ENCODE measurements at places on chromosomes 11 and 22.

DNA sequence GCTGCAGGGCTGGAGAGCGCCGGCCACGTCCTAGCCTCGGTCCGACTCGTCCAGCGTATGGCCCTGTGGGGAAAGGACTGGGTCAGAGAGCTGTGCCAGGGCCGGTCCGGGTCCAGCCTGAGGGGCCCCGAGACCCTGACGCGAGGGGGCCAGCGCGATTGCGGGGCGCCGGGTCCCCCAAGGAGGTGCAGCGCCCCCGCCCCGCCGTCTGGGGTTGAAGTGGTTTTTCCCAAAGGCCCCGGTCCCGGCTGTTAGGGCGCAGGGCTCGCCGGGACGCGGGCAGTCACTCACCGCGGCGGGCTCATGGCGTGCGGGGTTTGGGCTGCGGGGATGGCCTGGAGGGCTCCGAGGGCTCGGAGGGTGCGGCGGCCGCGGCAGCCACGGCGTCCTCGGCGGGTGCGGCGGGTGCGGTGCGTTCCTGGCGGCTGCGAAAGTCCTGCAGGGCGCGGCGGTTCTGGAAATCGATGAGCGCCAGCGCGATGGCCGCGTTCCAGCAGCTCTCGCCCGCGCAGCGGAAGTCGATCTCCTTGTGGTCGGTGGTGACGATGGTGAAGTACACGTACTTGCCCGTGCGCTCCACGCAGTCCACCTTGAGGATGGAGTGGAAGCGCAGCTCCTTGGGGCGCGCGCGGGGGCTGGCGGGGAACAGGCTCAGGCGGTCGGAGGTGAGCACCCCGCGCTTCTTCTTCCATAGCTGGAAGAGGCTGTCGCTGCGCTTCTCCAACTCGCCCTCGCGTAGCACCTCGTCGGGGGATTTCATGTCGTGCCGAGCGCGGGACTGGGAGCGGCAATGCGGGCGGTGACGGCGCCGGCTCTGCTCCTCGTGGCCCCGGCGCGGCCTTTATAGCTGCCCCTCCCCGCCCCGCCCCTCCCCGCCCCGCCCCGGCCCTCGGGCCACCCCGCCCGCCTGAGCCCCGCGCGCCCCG is at the start of gene PHLDA2:
Gene PHLDA2, minus strand, starts transcription at position 816 of the 926 bp plus-strand sequence. Its CDS starts 56 bp downstream, at position 760.
- no peak for DNase-seq

DNA sequence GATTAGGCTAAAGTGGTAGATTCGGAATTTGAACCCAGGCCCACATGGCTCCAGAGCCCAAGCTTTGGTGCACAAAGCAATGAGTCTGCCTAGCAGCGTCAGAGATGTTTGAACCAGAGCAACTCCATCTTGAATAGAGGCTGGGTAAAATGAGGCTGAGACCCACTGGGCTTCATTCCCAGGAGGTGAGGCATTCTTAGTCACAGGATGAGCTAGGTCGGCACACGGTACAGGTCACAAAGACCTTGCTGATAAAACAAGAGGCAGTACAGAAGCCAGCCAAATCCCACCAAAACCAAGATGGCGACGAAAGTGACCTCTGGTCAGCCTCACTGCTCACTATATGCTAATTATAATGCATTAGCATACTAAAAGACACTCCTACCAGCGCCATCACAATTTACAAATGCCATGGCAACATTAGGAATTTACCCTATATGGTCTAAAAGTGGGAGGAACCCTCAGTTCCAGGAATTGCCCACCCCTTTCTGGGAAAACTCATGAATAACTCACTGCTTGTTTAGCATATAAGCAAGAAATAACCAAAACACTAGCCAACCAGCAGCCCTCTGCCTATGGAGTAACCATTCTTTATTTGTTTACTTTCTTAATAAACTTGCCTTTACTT is 40.3 kb upstream of the DAGLA start:
- DNase-seq: no peak

DNA sequence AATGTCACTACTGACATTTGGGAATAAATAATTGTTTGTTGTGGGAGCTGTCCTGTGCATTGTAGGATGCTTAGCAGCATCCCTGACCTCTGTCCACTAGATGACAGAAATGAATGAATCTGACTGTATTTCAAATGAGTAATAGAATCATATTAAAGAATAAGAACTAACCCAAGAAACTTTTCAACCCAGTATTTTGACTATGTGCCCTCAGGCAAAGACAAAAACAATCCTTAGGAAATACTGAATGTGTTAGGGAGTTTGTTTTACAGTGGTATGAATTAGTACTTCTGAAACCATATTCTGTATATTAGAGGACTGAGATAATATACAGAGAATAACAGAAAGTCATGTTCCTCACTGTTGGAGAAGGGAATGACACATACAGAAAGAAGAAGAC is 320.9 kb upstream of the PITPNB start:
- no peak for DNase-seq

DNA sequence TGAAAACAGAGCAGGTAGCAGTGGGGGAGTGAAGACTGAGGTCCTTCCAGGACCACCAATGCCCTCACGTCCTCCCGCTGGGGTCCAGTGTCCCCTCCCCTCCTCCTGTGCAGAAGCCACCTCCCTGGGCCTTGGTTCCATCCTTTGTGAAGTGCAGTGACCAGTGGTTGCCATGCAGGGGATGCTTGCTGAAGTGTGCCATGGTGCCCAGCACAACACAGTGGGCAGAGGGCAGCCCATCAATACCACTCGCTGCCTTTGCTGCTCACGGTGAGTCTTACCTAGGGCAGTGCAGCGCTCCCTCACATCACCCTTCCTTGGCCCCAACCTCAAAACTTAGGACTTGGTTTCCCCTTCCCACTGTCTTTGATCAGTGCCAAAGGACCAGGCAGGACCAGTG is 12.9 kb downstream of the MYEOV start:
- no peak for DNase-seq

DNA sequence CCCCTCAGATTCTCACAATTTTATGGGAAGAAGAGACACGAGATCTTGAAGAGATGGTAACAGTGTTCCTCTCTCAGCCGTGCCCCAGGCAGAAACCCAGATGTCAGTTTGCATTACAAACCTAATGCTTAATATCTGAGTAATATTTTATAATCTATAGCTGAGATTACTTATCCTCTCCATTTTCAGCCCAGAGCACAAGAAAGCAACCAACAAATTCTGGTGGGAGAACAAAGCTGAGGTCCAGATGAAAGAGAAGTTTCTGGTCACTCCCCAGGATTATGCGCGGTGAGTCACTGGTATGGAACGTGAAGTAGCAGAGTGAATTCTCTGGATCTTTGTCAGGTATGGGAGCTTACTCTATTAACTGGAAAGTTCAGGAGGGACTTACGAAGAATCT is 884 bp downstream of the CENATAC start:
- no peak for DNase-seq

GRCh38 chr22:49826603-49827270 is 936 bp downstream of the BRD1 start:
- no peak for DNase-seq

DNA sequence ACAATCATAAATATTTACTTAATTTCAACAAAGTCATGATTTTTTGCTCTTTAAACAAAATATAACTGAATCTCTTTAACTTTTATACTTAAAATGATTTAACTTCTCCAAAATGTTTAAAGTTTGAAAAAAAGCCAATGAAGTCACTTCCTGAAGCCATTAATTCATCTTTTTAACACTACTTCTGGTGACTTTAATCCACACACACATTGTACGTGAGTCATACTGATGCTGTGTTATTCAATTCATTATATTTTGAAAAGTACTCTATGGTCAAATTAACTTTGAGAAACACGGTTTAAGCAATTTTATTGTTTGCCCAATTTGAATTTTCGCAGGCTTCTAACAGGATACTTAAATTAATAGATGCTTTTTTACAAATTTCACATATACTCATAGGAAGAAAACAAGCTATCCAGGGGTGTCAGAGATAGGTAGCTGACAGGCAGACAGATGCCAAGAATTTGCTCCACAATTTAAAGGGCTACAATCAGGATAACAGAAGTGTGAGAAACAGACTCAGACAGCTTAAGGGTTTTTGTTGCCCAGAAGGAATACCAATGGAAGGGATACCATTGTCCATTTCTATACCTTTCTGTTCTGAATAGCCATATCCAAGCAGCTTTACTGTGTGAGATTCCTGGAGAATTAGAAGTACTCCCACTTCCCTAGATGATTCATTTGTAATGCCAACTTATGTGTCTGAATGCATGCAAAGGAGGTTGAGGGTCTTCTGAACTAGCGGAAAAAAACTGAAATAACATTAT is 118.4 kb downstream of the RBFOX2 start:
- no peak for DNase-seq

DNA sequence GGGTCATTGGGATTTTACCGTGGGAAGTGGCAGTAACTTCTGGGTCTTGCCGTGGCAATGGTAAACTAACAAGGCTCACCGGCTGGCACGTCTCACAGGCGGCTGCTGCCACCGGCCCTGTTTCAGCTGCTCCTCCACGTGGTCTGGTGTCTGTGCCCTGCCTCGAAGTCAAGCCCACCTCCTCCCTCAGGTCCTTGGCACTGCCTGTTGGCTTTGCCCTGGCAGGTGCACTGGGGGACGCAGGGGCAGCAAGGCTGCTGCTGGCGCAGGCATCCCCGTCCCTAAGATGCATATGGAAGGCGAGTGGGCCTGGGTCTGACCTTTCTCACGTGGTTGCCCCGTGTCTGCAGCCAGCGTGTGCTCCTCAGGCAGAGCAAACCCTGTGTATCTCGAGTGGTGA is 783.6 kb downstream of the BRD1 start:
- no peak for DNase-seq

GRCh38 chr11:110272919-110273318 is 23.5 kb downstream of the RDX start:
- no peak for DNase-seq

GRCh38 chr11:118117790-118118601 is 31.2 kb upstream of the SMIM35 start:
- DNase-seq: no peak

DNA sequence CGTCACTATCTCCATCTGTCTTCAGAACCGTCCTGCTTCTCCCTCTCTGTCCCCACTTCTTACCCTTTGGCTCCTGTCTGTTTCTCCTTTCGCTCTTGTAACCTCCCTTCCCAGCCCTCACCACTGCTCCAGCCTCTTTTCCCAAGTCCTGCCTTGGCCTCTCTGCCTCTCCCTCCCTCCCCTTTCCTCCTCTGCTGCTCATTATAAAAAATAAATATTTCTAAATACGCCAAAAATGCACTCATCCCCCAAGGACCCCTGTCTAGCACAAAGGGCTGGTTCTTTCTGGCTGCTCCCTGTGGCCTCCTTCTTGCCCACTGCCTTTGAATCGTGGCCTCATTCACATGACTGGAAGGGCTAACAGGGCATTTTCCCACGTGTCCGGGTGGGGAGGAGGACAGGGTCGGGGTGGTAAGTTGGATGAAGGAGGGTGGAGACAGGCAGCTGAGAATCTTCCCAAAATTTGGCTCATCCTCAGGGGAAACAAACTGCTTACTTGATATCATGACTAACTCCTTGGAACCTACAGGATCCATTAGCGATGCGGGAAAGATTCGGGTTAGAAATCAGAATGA is 26.4 kb upstream of the OAF start:
- peak; percentile 90 for DNase-seq

DNA sequence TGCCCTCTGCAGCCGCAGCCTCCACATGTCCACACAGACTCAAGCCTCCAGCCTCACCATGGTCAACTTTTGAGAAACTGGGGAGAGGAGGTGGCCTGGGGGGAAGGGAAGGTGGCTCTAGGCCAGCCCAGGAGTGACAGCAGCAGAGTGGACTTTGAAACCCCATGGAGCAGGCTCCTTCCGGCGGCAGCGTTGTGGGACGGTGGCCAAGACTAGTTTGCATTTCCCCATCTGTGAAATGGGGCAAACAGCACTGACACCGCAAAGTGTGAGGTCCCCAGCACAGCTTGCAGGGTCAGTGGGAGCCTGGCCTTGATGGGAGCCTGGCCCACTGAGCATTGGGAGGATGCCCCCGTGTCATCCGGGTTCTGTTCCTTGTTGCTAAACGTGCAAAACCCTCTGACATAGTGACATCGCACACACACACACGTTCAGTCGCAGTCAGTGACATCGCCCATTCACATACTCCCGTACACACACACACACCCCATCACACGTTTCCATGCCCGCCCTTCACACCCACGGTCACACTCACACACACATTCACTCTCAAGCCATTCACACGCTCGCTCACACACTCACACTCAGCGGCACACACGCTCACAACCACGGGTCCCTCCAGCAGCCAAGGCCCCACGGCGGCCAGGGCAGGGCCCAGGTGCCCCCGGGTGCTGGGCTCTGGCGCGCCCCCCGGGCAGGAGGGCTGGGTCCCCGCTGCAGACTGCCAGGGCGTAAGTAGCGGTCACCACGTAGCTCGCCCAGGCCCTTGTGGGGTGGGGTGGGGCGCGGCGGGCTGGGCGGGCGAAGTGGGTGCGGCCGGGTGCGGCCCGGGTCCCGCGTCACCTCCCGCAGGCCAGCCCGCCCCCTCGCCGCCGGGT is 585 bp downstream of the CYB5R3 start:
- no peak for DNase-seq
